ENCODE measurements at places on chromosomes 6 and 20.

DNA sequence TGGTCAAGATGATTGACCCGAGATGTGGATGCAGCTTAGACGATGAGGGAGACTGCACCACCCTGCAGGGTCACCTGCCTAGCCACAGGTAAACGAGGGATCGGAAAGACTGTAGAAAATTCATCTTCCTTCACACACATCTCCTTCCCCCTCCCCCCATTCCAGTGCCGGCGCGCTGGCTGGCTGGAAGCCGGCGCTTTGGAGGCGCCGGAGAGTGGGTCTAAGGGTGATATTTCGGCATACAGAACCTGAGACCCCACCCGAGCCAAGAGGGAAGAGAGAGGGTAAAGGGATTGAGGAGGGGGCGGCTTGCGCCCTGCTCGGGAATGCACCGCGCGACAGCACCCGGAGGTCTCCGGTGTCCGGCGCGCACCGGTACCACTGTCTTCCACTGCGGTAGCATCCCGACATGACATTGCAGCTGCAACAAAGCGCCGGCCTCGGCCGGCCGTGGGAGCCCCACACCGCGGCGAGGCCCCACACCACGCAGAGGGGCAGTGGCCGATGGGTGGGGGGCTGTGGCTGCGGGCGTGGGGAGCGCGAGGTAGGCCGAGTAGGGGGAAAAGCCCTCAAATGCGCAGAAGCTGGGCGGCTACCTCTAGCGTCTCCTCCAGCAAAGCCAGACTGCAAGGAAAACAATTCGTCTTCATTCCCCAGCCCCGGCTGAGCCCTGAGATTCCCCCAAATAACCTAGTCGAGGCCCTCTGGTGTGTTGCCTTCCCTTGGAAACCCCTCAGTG is 984 bp downstream of the TNFRSF21 start:
- no peak for DNase-seq

GRCh38 chr6:89311853-89312531 is 3.1 kb downstream of the GABRR2 start:
- DNase-seq: no peak

GRCh38 chr6:72689107-72689954 is 67.5 kb downstream of the KCNQ5 start:
- DNase-seq: no peak

- DNase-seq: no peak
Measured at GRCh38 chr6:53616450-53617357, 48.9 kb downstream of the KLHL31 start.

- no peak for DNase-seq
Measured at GRCh38 chr6:159184559-159184958, 15.4 kb downstream of the FNDC1 start.

DNA sequence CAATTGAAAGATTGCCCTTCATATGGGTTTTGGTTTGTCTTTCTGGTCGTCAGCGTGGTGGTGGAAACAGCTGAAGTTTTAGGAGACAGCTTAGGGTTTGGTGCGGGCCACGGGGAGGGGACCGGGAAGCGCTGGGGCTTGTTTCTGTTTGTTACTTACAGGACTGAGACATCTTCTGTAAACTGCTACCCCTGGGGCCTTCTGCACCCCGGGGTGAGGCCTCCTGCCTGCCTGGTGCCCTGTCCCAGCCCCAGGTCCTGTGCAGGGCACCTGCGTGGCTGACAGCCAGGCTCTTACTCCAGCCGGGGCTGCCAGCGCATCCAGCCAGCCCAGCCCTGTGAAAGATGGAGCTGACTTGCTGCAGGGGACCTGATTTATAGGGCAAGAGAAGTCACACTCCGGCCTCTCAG is 22.8 kb downstream of the NPEPL1 start:
- DNase-seq: peak; percentile 77

- no peak for DNase-seq
Measured at GRCh38 chr6:141077355-141078333, 1055.1 kb upstream of the GJE1 start.

DNA sequence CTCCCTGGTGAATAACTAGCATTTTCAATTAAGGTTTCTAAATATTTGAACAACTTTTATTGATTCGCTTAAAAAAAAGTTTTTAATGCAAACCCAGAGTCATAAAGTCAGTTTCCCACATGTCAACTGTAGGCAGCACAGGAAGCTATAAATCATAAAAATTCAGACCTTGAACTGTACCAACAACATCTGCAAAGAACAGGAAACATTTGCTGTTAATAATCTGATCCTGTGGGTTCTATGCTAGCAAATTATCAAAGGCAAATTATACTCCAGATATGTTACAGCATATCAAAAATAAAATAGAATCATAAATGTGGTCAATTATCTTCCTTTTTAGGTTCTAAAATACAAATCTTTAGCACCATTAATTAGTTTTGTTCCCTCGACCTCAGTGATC is 16.6 kb upstream of the MAP7 start:
- DNase-seq: no peak

DNA sequence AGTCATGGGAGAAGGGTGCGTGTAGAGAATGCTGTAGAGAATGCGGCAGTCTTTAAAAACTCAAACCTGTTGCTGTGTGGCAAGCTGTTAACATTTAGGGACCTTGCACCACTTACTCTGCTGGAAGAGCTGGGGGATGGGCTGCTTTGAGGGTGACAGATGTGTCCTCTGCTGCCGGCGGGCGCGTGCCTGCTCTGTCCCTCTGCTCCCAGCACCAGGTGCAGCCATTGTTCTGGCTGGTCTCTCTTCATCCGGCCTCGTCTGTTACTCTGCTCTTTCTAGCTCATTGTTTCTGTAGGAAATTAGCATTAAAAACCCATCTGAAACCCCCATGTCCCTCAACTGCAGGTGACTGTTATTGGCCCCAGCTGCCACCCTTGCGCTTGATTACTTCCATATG is 78.5 kb downstream of the CBFA2T2 start:
- no peak for DNase-seq

- no peak for DNase-seq
Measured at GRCh38 chr6:80550748-80551147, 444.3 kb downstream of the BCKDHB start.

DNA sequence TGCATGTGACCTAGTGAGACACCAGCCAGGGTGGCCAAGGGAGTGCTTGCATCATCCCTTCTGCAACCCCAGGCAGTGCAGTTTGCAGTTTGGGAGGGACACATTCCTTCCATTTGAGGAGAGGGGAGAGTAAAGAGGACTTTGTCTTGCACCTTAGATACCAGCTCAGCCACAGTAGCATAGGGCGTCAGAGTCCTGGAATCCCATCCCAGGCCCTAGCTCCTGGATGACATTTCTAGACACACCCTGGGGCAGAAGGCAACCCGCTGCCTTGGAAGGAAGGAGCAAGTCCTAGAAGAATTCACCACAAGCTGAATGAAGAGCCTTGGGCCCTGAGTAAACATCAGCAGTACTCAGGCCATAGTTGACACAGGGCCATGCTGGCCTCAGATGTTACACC is 680.4 kb upstream of the IMPG1 start:
- no peak for DNase-seq

All from osteocyte (in vitro differentiated cells).